ENCODE measurements at places on chromosomes 16 and 17.

- DNase-seq: no peak
These were observed 137.6 kb upstream of the RCVRN start for GRCh38 chr17:10042589-10043244.

DNA sequence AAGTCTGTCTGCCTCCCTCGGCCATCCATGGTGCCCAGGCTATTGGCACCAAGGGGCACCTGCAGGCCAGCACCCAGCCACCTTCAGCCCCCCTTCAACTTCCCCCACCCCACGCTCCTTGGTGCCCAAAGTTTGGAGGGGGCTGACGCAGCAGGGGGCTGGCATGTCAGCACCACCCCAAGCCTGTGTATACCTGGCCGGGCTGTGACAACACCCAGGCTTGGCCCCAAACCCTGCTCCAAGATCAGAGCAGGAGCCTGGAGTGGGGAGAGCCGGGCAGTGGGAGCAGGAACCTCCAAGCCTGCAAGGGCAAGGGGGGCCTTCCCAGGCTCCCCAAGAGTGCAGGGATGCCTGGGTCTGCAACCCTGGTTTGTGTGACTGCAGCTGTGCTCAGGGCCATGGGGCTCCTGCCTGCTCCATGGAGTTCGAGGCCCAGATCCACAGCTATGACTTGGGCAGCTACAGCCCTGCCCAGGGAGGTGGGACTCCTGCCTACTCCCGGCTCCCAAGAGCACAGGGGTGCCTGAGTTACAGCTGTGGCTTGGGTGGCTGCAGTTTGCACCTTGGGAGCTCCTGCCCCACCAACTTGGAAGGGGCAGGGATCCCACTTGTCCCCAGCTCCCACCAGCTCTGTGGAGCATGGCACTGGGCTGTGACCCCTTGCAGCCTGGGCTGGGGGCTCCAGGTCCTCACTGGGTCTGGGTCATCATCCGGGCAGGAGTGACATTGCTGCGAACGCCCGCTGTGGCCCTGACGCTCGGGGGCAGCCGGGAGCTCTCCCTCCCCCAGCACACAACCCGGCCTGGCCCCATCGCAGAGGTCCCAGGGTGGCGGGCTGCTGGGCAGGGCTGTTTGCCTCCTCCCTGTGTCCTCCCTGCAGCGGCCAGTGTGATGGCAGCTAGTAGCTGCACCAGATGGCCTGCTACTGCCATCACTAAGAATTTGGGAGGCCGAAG lies 175.5 kb upstream of the SDK2 start:
- no peak for DNase-seq

DNA sequence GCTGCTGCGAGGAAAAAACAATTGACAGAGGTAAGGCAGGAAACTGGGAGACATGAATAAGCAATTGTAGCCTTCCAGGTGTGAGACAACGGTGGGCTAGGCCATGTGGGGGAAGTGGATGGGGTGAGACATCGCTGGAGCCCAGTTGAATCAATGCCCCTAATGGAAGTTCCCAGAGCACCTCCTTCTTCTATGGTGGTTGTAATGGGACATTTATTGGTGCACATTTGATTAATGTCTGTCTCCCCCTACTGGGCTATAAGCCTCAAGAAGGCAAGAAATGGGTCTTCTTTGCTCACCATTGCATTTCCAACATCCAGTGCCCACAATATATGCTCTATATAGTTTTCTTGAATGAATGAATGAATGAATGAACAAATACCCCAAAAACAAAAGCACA lies 22.7 kb upstream of the CD300E start:
- no peak for DNase-seq

GRCh38 chr17:8941520-8941919 lies 24.0 kb downstream of the PIK3R5 start:
- no peak for DNase-seq

GRCh38 chr16:71426069-71426879 lies 15.6 kb downstream of the TLE7 start:
- no peak for DNase-seq

DNA sequence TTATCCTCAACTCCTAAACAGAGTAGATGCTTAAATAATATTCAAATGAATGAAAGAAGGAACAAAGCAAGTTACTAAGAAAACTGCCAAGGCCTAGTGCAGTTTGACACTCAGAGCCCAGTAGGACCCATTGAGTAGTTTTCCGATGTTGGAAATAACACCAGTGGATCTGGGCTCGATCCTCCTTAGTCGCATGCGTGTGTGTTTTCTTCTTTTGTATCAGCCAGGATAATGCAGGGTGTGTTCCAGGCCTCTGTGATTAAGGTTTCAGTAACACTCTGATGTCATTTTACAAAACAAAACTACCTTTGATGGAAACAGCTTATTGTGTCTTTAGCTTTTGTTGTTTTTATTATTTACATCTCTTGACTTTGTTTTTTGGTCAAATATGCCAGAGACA lies 24.5 kb downstream of the KSR1 start:
- no peak for DNase-seq

DNA sequence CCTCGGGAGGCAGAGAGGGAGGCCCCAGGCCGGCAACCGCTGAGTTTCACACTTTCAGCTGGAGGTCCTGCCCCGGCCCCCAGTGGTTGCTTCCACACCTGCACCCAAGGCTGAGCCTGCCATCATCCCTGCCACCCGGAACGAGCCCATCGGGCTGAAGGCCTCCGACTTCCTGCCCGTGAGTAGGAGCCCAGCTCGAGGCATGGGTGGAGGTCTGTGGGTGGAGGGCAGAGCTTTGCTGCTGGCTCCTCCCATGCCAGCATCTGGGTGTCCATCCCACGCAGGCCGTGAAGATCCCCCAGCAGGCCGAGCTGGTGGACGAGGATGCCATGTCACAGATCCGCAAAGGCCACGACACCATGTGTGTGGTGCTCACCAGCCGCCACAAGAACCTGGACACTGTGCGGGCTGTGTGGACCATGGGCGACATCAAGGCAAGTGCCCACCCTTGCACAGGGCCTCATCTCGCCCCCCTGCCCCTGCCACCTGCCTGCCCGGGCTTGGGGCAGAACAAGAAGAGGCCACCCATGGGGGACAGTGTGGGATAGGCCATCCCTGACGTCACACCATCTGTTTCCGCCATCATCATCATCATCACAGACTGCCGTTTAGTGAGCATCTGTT lies 19.6 kb downstream of the KATNB1 start:
- no peak for DNase-seq

DNA sequence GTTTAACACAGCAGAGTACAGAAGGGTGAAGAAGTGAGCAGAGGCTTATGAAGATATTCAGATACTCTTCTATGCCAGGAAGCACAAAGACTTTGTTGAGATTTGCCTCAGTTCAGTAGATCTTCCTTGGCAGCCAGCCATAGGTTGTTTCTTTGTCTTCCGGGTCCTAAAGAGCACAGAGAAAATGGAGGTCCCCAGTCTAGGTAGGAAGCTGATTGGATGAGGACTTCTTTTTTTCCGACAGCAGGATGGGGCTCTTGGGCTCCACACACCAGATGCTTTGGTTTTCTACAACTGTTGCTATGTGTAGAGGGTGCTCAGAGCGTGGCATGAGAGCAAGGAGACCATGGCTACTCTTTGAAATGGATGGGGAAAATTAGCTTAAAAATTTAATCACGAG lies 8.3 kb upstream of the CDC6 start:
- DNase-seq: no peak

- no peak for DNase-seq
These were observed 13.2 kb downstream of the UBALD2 start for GRCh38 chr17:76278268-76278908.

DNA sequence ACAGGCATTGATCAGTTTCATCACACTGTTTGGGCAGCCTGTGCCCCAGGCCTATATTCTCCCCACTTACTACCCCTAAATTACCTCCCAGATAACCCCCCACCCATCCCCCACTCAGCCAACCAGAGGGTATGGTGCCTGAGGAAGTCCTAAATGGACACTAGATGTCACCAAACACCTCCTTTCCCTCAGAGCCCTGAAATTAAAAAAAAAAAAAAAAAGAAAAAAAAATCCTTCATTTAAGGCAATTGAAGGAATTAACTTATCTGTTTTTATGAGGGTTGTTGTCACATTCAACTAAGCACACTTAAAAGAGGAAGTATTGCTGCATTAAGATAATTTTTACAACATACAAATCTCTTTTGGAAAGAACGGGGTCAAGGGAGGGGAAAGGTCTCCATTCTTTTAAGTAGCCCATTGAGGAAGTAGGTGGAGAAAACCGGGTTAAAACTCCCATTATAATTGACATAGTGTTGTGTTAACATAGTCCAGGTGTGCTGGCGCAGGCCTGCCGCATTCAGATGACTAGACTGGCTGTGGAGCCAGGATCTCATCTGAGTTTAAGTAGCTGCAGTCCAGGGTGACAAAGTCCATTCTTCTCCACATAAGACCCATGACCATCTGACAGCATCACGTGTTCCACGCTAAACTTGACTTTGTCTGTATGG lies 46.3 kb downstream of the SNX11 start:
- DNase-seq: no peak
